Esophagus muscularis mucosa (tissue), 4 donors: ENCODE measurements at places on chromosomes 1 and 21. TPM values are rescaled to one million over a fixed set of nuclear protein-coding genes. Genes with fewer than 3 reads are reported as not detected.

The PPFIA4 gene
- 0.83 TPM for total RNA-seq

The CD101 gene
- total RNA-seq = 0.42 TPM

The CYP4A11 gene
- total RNA-seq = not detected

The IL24 gene
- total RNA-seq = not detected

The MEX3A gene
- 1.6 TPM for total RNA-seq
